ENCODE measurements at places on chromosomes 16 and 17.
A peak's percentile ranks its signal among the peaks of the same experiment; 100 is the strongest.

- no peak for DNase-seq
These were observed 27.1 kb downstream of the CHD9 start for GRCh38 chr16:53081686-53082407.

DNA sequence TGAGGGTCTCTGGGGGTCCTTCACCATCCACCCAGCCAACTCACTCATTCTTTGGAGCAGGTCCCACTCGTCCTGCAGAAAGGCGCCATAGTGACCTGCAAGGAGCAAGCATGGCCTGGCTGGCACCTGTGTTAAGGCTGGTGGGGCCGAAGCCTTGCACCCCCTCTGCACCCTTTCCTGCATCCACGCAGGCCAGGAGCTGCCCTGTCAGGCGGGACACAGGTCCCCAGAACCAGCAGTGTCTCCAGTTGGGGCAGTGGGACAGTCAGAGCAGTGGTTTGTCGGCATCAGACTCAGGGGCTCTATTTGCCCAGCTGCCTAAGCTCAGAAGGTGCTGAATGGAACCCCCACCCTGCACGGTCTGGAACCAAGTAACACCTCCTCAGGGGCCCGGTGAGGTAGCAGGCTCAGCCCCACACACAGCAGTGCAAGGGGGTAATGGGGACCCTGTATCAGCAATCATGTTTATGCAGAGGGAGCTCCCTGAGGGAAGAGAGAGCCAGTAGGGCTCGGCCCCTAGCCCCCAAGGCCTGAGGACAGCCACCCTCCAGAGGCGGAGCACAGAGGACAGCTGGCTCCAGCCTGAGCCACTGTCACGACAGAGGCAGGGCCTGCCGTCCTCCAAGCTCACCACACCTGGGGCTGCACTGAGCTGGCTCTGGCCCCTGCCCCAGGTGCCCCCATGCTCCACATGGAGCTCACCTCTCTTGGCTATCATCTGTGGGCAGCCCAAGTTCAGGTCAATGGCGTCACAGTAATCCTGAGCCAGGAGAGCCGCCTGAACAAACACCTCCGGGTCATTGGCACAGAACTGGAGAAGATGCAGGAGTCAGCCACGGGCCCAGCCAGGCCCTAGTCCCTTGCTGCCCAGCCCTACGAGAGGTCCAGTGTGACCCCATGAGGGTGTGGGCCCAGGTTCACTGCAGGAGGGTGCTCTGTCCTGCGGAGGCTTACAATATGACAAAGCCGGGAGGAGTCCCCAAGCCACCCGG is 1.9 kb downstream of the DUS1L start:
- DNase-seq, result no peak

DNA sequence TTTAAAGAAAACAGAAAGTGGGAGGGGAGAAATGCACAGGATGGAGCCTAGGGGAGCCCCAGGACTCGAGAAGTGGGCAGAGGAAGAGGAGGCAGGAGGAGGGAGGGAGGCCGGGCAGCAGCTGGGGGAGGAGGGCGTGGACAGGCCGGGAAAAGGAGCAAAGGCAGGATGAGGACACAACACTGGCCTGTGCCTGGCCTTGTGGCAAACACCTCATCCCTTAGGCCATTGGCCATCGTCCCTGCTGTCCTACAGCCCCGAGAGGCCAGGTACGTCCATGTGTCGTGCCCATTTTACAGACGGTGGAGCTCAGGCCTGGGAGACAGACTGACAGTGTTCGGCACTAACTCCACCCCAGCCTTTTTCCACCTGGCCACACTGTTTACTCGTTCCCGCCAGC is 15.9 kb downstream of the JPH3 start:
- no peak for DNase-seq

DNA sequence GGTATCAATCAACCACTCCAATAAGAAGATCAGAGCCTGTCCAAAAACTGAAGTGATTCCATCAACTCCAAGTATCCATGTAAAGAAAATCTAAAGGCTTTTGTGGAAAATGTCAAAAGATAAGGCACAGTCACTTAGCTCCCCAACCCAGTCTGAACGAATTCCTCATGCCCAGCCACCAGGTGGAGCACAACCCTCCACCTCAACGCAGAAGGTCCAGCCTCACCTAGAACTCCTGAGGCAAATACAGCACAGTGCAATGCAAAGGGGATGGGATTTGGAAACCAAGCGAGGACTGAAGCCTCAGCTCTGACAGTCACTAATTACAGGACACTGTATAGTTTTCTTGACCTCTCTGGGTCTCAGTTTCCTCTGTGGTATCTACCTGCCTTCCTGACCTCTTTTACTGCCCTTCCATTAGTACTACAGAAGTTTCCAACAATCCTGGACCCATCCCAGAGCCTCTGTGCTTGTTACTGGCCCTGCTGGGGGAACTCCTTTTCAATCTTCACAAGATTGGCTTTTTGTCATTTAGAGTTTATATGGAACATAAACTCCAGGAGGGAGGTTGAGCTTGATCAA is 2.0 kb downstream of the NCBP3 start:
- peak; percentile 16 for DNase-seq

DNA sequence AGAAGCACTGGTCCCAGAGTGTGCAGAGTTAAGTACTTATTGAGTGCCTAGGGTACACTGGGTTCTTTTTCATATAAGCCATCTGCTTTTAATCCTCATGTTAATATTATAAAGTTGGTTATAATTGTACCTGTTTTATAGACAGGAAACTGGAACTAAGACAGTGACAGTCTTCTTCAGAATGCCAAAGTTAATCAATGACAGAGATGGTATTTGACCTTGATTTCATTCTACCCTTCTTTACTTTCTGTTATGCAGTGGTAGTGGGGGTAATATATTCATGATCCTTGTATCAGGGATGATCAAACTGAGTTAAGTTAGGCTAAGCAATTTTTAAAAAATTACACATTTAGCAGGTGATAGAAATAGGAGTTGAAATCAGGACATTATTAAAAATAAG is 108.6 kb upstream of the GOT2 start:
- DNase-seq, result no peak

DNA sequence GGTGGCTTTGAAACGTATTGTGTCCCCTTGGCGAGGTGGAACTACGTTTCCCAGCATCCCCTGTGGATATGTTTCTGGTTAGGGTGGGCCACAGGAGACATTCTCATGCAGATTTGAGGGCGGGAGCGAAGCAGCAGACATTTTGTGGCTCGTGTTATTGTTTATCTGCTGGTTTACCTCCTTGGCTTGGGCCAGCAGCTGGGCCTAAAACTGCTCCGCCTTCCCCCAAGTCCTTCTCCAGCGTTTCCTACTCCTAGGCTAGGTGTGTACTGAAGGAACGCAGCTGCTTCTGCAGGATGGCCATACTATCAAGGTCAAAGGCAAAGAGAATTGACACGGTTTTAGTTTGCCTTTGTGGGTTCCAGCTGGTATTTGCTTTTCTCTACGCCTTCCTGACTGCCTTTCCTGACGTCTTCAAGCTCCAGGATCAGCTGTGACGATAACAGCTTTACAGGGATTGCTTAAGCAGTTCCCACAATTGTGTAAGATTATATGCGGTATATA is 17.2 kb upstream of the WSB1 start:
- DNase-seq, result no peak

DNA sequence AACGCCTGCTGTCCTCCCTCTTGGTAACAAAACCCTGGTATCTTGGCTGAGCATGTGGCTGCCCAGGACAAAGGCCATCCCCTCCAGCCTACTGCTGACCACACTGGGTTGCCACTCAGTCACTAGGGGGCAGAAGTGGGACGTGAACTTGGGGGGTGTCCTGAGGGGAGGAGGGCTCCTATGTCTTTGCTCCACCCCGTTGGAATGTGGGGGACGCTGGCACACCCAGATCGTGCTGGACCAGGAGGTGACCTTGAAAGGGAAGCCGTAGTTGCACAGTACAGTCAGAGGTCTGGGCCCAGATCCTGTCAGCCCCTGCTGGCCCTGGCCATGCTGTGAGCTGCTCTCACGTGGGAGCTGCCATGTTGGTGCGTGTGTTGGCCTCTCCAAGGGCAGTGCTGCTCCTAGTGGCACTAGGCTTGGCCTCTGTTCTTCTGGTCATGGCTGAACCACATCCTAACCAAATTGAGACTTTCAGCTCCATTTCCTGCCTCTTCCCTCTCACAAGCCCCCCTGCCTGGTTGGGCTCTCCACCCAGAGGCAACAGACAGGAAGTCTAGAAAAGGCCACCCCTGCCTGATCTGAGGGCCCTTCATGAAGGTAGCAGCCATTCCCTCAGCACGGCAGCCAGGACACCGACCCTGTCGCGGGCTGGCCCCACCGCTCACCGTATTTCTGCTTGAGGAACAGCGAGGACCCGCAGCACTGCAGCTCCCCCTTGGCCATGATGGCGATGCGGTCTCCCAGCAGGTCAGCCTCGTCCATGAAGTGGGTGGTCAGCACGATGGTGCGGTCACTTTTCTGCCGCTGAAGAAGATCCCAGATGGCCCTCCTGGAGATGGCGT is 29.0 kb upstream of the RNPS1 start:
- no peak for DNase-seq

DNA sequence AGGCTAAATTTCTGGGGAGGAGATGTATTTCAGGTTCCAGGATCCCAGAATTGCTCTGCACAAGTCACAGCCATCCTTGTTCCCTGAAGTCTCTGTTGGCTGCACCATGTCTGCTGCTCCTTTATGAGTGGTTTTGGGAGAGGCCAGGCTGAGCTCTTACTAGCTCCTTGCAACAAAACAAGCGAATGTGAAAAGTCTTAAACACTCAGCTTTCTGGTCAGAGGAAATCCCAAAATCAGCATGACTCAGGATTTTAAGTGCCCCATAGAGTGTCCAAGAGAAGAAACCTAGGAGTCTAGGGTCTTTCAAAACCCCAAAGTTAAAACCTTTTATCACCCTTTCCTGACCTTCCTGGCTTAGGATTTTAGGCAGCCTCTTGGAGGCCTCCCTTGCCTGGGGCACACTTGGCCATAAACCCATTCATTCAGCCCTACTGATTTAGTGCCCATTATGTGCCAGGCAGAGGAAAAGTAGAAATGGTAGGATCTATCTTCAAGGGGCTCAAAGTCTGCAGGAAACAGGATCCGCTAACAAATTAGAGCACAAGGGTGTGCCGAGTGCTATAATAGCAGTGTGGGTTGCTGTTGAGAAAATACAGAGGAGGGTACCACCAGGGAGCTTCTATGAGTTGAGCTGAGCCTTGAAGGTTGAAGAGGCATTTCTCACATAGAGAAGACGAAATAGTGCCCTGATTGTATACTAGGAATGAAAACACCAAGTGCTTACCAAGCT is 36.9 kb downstream of the SOST start:
- no peak for DNase-seq

GRCh38 chr16:70740914-70741782 is 55.3 kb upstream of the MTSS2 start:
- no peak for DNase-seq

- DNase-seq, result no peak
These were observed 43.4 kb downstream of the TNFRSF13B start for GRCh38 chr17:16928406-16929034.

DNA sequence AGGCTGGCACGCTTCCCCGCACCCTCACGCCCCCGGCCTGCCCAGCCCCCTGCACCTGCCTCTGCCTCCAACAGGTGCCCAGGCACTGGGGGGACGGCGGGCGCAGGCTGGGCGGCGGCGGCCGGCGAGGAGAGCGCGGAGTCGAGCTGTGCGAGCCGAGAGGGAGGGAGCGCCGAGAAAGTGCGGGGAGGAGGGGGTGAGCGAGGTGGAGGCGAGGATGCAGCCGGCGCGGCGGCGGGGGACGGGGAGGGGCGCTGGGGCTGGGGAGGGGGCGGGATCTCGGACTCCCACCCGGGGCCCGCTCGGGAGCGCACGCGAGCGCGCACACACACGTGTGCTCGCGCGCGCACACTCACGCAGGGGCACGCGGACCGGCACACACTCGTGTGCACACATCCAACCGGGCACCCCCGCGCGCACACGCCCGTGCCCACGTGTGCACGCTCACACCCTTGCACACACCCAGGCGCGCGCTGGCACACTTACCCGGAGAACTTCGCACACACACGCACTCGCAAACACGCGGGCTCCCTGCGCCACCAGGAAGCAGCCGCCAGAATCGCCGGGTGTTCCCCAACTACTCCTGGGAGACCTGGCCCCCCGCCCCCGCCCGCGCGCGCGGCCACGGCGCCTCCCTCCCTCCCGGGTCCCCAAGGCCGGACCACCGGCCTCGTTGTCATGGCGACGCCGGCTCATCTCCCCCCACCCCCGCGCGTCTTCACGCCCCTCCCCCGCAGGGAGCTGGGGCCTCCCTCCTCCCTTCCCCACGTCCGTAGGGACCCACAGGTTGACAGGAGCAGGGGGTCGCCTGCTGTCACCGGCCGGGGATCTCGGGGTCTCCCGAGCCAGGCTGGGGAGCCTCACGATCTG is at the start of gene DOC2A:
Gene DOC2A, minus strand, starts transcription at position 184 of the 870 bp plus-strand sequence. CDS start 805 bp downstream, outside the sequence.
- DNase-seq, result no peak

- no peak for DNase-seq
These were observed 24.0 kb downstream of the TAT start for GRCh38 chr16:71552698-71553503.

DNA sequence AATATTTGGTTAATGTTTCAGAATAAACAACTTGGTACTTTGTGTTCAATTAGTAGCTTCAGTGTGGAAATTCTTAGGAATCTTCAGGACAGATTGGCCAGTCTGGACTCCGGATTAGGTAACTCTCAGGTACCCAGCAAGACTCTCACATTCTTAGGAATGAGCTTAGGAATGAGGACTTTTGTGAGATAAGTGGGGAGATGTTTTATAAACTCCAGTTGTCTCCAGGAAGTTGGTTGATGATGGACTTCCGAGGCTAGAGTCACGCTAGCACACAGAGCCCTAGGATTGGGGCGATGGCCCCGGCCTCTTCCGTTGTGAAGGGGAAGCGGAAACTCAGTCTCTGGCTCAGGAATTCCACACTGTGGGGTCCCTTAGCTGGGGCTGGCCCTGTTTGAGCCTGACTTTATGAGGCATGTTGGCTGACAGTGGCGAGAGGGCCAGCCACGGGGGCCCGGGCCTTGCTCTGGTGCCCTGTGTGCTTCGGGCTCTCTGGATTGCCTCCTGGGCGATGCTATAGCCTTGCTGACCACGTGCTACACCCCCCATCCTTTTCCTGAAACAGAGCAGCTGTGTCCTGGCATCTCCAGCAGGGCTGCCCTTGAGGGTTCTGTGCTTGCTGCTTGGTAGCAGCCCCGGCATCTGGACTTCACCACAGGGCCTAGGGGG is 32.4 kb downstream of the RAB11FIP3 start:
- no peak for DNase-seq

GRCh38 chr17:77444984-77445759 is 304.4 kb downstream of the SEC14L1 start:
- peak; percentile 66 for DNase-seq

- DNase-seq, result no peak
These were observed 118.6 kb upstream of the TNRC6C start for GRCh38 chr17:77839698-77840512.

GRCh38 chr17:32223703-32224102 is 41.9 kb upstream of the RHBDL3 start:
- DNase-seq, result no peak

DNA sequence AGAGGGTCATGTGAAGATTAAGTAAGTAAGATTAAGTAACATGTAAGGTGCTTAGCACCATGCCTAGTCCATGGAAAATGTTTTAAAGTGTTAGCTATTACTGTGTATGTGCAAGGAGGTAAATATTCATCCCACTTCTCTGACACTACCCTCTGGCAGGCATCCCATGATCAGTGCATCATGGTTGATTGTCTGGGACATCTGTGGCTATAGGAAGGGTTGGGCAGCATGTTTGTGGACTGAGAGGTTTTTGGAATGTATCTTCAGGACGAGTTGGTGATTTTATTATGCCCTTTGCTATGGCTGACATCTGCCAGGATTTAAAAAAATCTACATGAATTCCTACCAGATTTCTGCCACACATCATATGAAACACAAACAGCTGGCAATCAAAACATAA is 6.5 kb upstream of the TAOK1 start:
- no peak for DNase-seq

- DNase-seq, result no peak
These were observed 17.0 kb upstream of the RPRML start for GRCh38 chr17:46995841-46996571.

GRCh38 chr17:65559804-65560627 is 1.4 kb downstream of the AXIN2 start:
- DNase-seq, result no peak
